ENCODE measurements at places on chromosomes 6 and 20.

DNA sequence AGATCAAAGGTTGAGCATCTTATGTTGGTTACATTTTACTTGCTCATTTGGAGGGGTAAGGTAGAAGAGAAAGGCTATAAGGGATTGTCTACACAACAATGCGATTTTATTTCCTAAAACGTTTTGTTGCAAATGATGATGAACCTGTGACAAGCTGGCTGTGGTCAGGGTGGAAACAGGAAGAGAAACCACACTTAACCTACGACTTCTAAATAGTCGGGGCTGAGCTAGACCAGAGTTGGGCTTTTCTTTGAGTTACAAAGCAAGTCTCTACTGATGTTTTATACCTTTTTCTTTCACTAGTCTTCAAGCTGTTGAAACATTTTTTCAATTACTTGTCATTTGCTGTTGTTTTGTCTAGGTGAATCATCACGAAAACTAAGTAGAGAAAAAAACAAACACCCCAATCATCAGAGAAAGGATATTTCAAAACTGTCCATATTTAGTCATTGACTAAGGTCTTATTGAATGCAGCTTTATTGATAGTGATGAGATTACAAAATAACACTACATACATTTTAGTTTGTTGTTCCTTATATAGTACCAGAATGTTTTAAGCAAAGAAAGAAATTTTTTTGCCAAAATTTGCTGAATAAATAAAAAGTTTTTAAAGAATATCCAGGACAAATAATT, 18.0 kb downstream of the KLHL31 start:
- no peak for DNase-seq

DNA sequence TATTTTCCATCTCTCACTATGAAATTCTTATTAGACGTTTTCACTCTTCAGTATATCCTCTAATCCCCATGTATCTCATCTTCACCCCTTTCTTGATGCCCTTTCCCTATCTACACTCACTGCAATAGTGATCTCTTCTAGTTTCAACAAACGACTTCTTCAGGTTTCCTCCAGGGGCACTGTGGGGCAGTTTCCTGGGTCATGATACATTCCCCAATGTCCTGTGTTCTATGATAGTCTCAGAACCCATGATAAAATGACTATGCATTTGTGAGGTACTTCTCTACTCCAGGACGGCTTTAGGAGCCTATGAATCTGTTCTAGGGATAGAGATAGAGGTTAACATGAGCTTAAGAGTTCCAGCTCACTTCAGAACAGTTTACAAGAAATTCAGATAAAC, 183.3 kb downstream of the FOXC1 start:
- no peak for DNase-seq

GRCh38 chr6:31037169-31037568, 26.9 kb downstream of the MUC22 start:
- no peak for DNase-seq

GRCh38 chr6:153941768-153942167, 97.3 kb upstream of the OPRM1 start:
- DNase-seq: no peak

DNA sequence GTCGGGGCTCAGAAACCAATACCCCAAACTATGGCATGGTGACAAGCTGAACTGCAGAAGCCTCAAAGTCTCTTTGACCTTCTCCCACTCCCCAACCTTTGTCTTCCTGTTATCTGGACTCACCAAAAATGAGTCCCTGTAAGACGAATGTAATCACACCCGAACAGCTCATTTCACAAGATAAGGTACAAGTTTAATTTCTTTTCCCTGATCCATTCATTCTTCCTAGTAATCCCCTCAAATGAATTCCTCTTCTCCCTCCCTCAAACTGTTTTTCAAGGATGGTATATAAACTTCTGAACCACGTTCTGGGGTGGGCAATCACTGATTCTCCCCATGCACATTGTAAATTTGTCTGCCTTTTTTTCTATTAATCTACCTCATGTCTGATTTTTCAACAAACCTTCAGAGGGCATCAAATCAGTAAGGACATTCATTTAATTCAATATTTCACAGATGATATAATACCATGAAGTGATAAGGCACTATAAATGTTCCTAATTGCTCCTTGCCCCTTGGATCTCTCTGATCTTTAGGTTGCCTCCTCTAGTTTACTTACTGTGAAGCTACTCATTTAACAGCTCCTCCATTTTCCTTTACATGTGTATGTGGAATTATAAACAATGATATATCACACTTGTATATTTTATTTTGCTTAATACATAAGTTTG, 77.2 kb downstream of the OR2B2 start:
- no peak for DNase-seq

- no peak for DNase-seq
Measured at GRCh38 chr6:51487937-51488336, 599.5 kb downstream of the PKHD1 start.

DNA sequence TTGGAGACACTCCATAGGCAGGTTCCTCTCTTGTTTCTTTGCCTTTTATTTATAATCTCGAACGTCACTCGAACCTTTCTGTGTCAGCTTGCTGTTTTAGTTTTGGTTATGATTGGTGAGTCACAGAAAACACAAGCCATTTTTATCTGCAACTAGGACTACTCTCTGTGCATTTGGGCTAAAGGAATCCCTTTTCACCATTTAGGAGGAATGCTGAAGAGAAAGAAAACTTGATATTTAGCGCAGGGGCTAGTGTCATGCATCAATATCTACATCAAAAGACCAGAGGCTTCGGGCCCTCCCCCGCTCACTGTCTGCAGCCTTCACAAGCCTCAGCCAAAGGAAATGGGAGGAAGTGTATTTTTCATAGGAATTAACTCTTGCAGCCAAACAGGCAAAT, 507.8 kb upstream of the CITED2 start:
- DNase-seq: no peak

GRCh38 chr20:41044409-41045062, 15.9 kb downstream of the TOP1 start:
- no peak for DNase-seq

DNA sequence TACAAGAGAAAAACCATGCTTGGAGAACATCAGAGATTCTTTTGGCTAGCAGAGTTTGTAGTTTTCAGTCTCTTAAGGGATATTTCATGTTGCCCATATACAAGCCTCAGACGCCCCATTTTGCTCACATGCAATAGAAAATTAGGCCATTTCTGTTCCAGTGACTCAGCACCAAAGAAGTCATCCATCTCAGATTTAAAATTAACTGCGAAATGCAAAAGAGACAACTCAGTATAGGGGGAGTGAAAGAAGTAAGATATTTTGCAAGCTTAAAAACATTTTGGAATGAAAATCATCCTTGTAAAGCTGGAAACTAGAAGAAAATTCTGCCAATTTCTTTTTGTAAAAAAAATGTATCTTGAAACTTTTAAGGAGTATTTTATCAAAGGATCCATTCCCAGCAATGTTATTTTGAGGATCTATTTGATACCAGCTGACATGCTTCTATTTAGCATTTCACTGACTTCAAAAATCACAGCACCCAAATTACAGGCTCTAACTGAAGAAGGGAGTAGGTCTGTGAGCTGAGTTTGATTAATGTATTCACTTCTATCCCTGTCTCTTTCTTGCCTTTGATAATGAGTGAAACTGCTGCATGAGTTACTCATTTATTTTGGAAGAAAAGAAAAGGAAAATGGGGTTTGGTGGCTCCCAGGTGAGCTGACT, 223.7 kb upstream of the SULF2 start:
- no peak for DNase-seq

DNA sequence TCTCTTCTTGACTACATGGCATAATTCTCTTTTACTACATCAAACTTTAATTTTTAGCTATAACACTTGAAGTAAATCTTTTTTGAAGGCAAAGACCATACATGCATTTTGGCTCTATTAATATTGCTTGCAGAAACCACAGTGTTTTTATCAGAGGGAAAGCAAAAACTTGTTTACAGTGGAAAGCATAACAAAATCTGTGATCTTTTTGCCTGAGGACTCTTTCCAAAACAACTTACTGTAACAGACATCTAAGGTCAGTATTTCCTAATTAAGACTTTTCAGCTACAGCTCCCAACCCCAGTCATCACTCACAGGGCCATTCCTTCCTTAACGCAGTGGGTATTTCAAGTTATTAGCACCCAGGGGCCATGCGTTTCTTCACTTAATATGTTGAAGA, 274.7 kb downstream of the CDKAL1 start:
- DNase-seq: no peak

DNA sequence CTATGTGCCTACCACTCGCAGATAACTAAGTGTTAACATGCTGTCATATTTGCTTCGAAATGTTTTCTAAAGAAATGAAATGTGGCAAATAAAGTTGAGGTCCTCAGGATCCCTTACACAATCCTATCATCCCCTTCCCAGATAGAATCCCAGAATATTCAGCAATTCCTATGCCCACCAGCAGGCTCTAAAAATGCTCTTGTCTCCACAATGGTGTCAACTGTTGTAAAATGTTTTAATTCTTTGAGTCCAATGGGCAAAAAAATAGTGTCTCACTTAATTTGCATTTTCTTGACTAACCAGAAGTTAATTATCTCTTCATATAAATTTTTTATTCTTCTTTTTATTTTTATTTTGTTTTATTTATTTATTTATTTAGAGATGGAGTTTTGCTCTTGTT, 103.9 kb upstream of the MAP7 start:
- no peak for DNase-seq

- DNase-seq: no peak
Measured at GRCh38 chr6:151765444-151765886, 42.0 kb upstream of the ESR1 start.

DNA sequence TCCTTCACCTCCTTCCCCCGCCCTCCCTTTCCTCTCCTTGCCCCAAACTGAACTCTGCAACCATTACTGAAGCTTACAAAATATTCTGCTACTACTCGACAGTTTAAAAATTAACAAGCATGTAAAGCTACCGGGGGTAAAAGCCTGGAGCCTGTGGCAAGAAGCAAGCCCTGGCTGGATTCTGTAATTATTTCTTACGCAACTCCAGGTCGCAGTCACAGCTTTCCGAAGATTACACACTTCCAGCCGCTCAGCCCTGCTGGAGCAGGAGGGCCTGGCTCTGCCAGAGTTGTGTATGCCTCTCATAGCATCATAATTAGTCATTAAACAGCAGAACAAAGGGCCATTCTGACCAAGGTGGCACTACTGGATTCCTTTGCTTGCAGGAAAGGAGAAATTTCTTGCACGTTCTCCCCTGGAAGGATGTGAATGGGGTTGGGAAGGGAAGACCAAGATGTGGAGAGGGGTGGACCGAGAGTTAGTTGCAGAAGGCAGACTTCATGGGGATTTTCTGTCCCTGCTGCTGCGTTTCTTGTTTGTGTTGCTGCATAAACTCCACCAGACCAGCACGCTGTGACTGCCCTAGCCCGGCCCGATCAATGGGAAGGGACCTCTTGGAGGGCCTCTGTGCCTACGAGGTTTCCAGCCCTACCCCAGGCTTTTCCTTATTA, 23.6 kb downstream of the FOXQ1 start:
- peak; percentile 85 for DNase-seq

DNA sequence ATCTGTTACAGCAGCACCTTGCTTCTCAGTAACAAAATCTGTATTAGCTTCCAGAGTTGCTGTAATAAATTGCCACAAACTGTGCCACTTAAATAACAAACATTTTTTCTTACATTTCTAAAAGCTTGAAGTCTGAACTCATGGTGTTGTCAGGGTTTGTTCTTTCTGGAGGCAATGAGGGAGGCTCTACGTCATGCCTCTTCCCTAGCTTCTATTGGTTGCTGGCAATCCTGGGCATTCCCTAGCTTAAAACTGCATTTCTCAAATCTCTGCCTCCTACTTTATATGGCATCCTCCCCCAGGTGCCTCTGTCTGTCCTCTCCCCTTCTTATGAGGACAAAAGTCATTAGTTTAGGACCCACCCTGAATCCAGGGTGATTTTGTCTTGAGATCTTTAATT, 41.6 kb upstream of the TMEM244 start:
- DNase-seq: no peak

DNA sequence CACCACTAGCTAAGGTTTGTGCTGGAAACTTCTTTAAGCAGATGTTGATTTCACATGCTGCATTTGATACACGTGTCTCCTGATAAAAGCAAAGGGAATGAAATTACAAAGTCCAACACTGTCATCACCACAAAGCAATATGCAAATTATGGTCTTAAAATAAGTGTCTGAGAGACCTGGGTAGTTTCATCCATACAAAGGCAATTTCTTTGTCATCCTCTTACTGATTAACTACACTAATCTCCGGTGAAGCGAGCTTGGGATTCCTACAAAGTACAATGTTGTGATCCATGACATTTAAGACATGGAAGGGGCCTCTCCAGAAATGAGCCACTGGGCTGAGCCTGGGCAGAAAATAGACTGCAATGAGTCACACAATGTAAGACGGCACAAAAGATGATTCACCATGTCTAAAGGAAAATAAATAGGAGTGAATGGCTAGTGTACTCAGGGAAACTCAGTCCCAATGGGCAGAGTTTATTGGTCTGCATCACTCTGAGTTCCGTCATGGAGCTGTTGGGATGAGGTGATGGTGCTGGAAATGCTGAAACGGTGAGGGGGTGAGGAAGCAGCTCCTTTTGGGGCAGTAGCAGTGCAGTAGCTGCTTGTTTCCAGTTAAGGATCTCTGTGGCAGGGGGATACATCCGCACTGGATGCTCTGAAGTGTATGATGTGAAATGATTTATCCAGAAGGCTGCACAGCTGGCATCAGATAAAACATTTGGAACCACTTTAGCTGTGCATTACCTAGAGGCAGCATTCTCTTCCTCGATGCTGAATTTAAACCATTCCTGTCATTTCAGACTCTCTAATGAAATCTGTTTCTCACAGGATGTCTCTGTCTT, 103.3 kb downstream of the IBTK start:
- no peak for DNase-seq

DNA sequence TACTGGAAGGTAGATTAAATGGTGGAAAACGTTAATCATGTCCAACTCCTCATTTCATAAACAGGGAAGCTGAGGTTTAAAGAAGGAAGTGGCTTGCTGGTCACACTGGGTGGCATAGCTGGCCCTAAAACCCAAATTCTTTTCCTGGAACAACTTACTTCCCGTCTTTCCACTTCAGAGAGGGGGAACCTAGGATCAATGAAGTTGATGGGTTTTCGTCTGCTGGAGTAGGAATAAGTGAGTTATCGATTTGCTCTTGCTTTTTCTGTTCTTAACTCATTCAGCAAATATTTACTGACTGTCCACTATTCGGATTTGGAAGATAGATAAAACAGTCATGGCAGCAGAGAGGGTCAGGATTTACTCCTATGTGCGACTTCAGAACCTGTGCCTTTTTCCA, 1.2 kb upstream of the SYS1 start:
- no peak for DNase-seq

DNA sequence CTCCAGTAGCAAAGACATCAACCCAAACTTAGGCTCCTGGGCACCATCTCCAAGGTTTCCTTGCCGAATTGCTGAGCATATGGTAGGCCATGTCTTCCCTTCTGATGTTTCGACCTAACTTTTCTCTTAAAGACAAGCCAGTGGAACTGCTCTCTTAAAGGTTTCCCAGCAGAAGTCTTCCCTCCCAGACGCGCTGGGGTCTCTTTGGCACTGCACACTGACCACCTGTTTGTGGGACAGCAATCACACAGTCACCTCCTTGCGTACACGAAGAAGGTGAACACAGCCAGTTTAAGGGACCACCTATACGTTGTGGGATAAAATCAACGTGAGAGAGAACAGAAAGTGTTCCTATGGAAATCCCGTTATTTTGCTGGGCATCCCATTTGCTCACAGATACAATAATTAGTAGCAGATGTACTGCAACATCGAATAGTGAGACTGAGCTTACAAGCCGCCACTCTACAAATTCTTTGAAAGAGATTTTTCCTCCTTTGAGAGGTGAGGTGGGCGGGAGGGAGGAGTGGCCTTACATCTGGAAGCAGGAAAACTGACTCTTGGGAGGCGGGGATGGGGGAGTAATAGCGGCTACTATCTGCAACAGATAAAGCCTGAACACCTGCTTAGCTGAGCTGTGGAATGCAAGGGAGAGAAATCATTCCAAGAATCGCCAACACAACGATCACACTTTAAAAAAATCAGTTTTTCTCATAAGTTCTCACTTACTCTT, 9.9 kb downstream of the GRIK2 start:
- DNase-seq: no peak
